ENCODE measurements at places on chromosomes 5 and 9.

- DNase-seq, result no peak
Observed at GRCh38 chr5:52757527-52757926, 30.2 kb upstream of the ITGA1 start.

- DNase-seq, result no peak
Observed at GRCh38 chr5:150734579-150735384, 24.0 kb downstream of the DCTN4 start.

GRCh38 chr5:74903165-74903787 is 37.1 kb upstream of the FAM169A start:
- no peak for DNase-seq

DNA sequence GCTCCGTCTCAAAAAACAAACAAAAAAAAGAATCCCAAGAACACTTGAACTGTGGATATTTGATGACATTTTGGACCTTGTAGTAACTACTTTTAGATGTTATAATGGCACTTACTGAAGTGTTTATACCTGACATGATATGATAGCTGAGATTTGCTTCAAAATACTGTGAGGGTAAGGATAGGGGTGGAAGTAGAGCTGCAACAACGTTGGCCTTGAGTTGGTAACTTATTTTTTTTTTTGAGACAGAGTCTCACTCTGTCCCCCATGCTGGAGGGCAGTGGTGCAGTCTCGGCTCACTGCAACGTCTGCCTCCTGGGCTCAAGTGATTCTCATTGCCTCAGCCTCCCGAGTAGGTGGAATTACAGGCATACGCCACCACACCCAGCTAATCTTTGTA is 30.7 kb upstream of the SAP30L start:
- DNase-seq, result no peak

DNA sequence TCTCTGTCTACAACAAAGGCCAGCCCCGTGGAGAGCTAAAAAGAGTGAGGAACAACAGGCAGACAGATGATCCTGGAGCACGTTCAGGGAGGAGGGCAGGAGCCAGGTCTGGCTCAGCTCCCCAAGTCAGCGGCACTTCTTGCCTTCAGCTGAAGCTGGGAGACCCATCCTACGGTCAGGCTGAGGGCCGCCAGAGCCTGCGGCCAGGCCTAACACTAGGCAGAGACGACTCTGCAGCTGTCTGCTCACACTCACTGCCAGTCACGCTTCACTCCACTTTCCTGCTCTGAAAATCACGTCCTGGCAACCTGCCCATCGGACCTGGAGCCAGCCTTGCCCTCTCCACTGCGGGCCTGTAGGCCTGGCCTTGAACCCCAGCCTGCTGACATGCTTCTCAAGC is 160.9 kb upstream of the LHFPL2 start:
- DNase-seq, result no peak

GRCh38 chr5:97458851-97459250 is 275.8 kb upstream of the RIOK2 start:
- DNase-seq, result no peak

Measured in stimulated activated CD4-positive, alpha-beta T cell treated with anti-CD3 and anti-CD28 coated beads, TNF-alpha, amount 100 ng/mL, for 1 hour (primary cell).